NCI-H146 (cell line): ENCODE measurements at places on chromosomes 2 and 18.

DNA sequence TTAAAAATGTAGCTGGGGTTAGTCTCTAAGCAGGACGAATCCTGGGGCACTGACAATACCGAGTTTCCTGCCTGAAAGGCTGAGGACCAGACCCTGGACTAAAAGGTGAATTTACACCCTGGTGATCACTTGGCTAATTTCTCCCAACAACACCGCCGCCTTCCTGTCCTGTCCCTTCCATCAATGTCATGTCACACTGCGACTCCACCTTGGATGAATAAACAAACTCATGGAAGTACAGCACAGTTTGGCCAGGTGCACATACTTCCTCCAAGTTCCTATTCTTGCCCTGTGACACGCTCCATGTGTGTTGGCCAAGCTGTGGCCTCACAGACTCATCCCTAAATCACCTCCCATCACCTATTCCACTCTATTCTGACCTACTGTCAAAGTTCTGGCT, 15.9 kb upstream of the GALM start:
- no peak for DNase-seq

GRCh38 chr2:170739048-170739447, 23.9 kb downstream of the SP5 start:
- no peak for DNase-seq

- DNase-seq, result no peak
Observed at GRCh38 chr2:172215172-172215935, 112.7 kb upstream of the DLX2 start.

DNA sequence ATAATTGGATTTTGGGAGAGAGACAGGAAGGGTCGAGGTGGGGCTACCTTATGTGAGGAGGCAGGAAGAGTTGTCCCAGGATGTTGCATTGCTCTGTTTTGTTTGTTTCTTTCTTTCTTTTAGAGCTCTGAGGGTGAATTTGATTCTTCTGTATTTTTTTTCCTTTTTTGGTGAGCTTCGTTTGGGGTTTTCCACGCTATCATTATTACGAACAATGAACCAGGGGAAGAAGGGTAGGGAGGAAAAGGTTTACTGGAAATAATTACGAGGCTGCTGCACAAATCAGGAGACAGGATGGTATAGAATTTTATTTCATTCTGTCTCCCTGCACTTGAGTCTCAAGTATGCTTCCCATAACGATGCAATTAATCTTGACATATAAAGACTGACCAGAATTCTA, 51.4 kb upstream of the ZNF516 start:
- DNase-seq, result no peak

DNA sequence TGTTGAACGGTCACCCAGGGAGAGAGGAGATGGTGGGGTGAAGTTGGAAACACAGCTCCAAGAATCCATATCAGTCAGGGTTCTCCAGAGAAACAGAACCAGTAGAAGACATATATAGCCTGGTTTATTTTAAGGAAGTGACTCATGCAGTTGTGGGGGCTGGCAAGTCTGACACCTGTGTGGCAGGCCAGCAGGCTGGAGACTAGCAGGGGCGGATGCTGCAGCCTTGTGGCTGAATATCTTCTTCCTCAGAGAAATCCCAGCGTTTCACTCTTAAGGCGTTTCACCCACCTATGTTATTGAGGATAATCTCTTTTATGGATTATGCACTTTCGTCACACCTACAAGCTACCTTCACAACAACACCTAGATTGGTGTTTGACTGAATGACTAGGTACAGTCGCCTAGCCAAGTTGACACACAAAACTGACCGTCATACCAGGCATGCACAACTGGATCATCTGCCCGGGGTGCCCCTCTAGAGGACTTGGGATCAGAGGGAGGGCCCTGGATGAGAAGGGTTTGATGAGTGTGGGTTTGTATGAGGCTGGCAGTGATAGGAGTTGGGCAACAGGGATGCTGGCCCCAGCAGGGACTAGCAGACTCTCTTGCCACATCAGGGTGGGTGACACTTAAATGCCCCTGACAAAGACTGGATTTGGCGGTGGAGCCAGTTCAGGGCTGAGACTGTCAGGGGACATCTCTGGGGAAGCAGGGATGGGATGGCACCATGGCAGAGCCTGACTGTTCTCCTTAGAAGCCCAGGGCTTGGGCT, 23.4 kb downstream of the MROH2A start:
- no peak for DNase-seq

- no peak for DNase-seq
Observed at GRCh38 chr2:70670626-70671025, 97.4 kb downstream of the ADD2 start.

- DNase-seq, result no peak
Observed at GRCh38 chr18:9688036-9688741, 19.9 kb upstream of the RAB31 start.

DNA sequence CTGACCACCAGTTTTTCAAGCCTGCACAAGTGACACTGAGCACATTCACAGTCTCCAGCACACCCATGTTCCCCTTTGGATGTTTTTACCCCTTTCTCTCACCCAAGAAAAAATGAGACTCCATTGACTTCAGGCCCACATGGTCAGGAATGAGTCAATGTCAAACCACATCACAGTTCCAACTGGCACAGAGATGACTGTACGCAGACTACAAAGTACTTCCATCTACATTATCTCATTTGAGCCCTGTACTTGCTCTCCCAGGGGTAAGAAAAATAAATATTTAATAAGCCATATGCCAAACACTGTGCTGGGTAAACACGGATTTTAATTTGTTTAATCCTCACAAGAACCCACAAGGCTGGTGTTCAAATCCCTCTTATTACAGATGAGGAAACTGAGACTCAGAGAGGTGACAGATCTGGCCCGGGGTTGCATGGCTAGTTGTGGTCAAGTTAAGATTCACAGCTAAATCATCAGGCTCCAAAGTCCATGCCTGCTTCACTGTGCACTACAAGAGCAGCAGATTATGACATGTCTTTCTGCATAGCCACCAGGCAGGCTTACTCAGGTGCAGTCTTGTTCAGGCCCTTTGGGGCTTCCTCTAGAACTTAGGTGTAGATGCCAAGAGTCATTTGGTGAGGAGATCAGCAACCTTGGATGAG, 106.1 kb downstream of the TXNL1 start:
- no peak for DNase-seq

GRCh38 chr2:199875400-199875799, 24.4 kb upstream of the FTCDNL1 start:
- DNase-seq, result no peak

DNA sequence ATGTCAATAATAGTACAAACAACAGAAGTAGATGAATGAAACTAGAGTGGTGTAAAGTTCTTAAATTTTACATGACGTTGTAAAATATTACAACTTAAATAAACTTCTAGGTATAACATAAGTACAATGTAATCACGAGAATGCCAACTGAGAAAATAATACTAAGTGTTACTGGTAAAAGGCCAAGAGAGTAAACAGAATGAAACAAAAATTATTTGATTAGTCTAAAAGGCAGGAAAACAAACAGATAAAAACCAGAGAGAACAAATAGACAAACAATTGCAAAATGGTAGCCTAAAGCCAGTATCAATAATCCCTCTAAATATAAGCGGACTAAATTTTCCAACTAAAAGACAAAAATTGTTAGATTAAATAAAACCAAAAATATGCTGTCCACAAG, 71.9 kb downstream of the SMAD2 start:
- no peak for DNase-seq

GRCh38 chr2:224022486-224022885, 16.6 kb downstream of the SERPINE2 start:
- DNase-seq, result no peak

GRCh38 chr2:149924028-149924427, 336.5 kb upstream of the MMADHC start:
- no peak for DNase-seq

DNA sequence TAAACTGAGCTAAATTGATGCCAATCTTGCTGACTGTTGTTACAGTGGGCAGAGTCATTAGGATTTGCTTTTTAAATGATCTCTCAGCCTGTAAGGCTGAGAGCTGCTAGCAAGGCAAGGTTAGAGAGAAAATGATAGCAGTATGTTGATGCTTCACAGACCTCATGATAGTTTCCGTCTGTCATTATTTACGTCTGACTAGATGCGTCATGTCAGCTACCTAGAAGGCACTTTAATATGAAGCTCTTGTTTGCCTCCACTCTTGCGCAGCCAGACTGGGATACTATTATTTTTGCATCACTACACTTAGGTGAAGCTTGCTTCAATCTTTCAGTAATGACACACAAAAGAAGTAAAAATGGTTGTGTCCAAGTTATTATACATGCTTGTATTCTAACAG, 313.8 kb downstream of the LNPK start:
- peak; percentile 29 for DNase-seq

DNA sequence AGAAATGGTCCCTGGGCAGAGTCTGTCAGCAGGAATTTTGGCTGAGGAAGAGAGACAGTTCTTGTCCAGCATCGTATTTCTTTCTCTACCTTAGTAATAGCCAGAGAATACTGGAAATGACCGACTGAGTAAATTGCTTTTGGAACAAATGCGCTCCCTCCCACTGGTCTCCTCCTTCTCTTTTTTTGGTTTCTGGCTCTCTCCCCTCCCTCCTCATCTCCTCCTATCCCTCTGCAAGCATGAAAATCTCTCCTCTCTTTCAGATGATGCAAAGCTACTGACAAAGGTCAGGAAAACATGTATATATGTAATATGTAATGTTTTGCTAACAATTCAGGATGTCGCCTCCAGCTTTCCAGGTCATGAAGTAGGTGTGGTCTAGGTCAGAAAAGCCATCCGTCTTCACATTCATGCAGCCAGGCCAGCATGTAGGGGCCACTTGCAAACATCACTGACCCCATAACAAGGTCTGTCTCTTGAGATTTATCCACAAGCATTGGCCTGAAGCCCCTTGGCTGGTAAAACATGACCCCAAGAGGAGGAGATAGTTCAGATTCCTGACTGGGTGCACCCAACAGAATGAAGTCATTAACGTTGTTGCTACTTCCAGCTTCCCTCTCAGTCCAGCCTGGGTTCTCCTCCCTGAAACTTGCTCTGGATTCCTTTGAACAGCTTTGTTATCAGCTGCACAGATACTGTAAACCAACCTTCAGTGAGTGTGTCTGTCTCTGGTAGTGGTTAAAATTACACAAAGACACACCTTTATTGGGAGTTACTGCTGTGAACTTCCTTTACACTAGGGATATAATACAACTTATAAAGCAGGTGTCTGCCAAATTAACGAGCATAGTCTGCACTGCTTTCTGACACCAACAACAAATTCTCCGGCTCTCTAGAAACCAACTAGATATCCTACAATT, 864.4 kb upstream of the KLHL29 start:
- no peak for DNase-seq

GRCh38 chr2:126898636-126899035, at the start of gene TEX51:
TEX51 (plus strand) TSS chr2:126898890; CDS start chr2:126898919, 29 bp downstream.
- no peak for DNase-seq

- DNase-seq, result peak; percentile 49
Observed at GRCh38 chr2:72863046-72863445, 24.2 kb upstream of the SPR start.

DNA sequence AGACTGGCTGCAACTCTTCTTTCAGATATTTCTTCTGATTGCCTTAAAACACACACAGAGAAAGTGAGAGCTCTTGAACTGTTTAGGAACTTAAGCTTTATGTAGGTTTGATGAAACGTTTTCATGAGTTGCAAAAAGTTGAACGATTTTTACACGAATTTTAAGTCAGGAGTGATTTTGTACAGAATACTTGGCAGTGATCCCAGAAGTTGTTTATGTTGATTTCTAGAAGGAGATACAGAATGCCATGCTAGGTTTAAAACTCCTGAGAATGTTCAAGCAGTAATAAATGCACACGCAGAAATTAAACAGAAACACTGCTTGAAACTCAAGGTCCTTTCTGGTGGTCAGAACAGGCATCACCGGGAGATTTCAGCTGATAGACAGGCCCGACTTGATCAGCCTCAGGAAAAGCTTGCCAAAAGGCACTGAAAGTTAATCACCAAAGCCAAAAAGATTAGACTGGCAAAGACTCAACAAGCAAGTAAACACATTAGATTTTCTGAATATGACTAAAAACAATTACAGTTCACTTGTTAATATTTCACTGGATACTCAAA, 123.1 kb downstream of the SOCS6 start:
- no peak for DNase-seq

GRCh38 chr2:207109768-207110167, 56.0 kb downstream of the KLF7 start:
- DNase-seq, result no peak

- DNase-seq, result no peak
Observed at GRCh38 chr2:120994301-120994995, 258.8 kb downstream of the GLI2 start.

DNA sequence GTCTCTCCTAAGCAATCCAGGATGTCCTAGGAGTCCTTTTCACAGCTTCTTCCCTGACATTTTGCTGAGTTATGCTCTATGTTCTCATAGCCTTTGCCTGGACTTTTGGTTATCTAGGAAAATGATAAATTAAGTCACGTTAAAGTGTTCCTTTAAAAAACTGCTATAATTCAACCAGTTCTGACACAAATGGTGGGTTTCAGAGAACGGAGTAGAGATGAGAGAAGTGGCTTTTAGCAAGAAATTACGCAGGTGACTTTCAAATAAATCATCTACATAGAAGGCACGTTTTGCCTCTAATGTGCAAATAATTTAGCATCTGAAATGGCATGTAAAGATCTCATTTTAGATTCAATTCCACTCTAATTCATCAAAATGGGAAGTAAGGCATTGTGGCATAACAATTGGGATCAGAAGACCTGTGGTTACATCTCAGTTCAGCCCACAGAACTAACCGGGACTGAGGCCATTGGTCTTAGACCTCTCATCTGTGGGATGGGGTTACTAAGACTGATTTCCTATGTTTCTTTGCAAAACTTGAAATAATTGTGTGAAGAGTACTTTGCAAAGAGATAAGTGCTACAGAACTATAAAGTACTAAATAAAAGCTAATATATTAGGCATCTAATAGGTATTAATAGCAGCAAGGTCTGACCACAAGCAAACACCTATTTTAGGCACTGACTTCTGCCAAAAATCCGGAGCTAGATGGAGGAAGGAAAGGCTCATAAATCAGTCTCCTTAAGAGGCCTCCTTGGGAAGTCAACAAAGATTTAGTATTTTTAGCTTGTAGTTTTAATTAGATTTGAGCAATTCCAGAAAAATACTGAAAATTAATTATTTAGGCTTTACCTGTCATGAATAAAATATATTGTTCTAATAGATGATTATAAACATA, 211.4 kb downstream of the PIEZO2 start:
- DNase-seq, result no peak
